ENCODE measurements at places on chromosomes 3 and 15. TPM values are rescaled to one million over a fixed set of nuclear protein-coding genes. Genes with fewer than 3 reads are reported as not detected.
A peak's percentile ranks its signal among the peaks of the same experiment; 100 is the strongest.

Gene TNFSF10
- polyA plus RNA-seq: 63.5 TPM

GRCh38 chr3:100709842-100710260, 557 bp downstream of the TFG start:
- DNase-seq: peak; percentile 32

GRCh38 chr3:149472030-149472797, 2.3 kb upstream of the TM4SF4 start:
- DNase-seq: no peak

Gene IL5RA
- not detected for polyA plus RNA-seq

DNA sequence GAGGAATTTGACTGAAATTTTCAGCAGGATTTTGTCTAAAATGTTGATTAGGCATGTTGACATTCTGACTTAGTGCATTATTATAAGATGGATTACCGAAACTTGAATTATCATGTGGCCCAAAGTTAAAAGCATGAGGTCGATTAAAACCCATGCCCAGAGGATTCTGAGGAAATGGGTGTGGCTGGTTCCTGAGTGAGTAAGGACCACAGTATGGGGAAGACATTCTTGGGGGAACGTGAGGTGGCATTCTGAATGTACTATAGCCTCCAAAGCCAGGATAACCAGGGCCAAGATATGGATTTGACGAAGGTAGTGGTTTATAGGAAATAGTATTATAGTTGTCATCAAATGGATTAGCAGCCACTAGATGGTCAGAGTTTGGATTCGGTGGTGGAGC, 38.7 kb upstream of the DNAAF4 start:
- DNase-seq: no peak

Gene EFL1
- polyA plus RNA-seq: 18.2 TPM

- DNase-seq: no peak
These were observed 351.2 kb downstream of the LPP start for GRCh38 chr3:188505151-188505550.

Gene TGFBR2
- 92.6 TPM for polyA plus RNA-seq

GRCh38 chr3:50516440-50516871, 13.0 kb upstream of the CACNA2D2 start:
- DNase-seq: no peak

DNA sequence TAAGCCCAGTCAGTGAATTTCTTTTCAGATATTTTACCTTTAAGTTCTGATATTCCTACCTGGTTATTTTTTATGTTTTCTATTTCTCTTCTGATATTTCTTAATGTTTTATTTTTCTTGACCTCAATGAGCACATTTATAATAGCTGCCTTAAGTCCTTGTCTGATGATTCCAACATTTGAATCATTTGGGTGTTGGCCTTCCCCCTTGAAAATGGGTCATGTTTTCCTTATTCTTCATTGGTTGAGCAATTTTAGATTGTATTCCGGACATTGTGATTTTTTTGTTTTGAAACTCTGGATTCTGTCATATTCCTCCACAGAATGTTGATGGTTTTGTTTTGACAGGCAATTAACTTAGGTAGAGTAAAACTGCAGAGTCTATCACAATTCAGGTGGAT, 9.7 kb upstream of the ACKR4 start:
- no peak for DNase-seq

GRCh38 chr3:107432013-107432515, 54.8 kb downstream of the CCDC54 start:
- DNase-seq: no peak

Gene NR1D2
- polyA plus RNA-seq: 43.7 TPM

GRCh38 chr3:196227629-196228493, 11.5 kb downstream of the SLC51A start:
- no peak for DNase-seq

Gene FOXB1
- polyA plus RNA-seq: 0.67 TPM

Gene SYNPR
- not detected for polyA plus RNA-seq

DNA sequence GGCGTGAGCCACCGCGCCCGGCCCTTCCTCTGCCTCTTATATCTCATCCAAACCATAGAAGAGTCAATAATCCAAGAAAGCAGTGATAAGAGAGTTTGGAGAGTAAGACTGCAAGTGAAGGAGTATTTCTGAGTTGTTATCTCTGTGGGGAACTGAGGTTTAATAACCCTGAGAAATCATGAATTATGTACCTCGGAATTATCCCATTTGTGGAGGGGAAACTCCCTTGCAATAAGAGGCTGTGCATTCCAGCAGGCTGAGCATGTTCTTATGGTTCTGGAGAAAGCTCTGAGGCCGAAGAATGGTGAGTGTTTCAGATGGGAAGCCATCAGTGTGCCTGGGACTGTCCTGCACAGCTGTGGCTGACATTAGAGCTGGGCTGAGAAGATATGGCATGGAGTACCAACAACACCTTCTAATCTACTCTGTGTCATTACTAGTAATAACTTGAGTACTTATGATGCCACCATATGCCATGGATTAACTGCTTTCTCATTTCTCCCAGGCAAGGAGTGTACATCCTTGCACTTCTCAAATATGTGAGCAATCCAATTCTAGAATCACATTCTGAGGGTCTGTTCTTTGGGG, 31.4 kb upstream of the NOX5 start:
- no peak for DNase-seq

DNA sequence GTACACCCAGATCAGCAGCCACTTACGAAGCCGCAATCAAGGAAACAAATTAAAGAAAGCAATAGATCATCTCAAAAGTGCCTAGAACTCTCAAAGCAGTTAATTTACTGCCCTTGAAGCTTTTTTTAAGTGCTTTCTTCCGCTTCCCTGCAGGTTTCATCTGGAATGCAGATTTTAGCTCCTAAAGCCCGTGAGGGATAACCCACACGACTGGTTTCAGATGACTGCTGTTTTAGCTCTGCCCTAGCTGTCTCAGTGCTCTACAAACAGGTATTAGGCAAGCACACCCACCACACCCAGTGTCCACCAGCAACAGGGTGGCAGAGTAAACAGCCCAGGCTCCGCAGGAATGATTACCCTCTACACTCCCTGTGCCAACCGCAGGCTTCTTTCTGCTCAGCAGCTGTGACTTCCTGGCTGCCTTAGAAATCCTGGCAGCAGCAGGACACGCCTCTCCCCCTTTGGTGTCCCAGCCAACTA, 126.0 kb downstream of the FMN1 start:
- no peak for DNase-seq

DNA sequence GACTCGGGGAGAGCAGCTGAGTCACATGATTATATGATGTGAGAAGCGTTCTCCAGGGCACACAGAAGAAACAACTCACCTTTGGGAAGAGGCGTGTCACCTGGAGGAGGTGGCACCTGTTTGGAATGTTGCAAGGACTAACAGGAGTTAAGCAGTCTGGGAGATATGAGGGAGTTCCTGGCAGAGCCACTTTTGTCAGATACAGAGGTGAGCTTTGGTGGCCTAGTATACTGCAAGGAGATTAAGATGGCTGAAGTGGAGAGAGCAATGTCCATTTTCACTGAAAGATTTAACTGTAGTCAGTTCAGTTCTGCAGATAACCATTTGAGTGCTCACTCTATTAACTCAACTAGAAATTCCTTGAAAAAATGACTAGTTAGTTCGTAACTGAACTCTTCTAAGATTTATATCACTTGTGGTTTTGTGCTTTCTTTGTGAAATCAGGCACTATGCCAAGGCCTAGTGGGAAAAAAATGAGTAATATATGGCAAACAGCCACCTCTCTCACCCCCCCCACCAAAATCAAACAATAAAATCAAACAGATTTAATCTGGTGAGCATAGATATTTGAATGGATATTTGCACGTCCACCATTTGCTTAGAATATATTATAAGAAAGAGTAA, 61.3 kb downstream of the CRYBG3 start:
- no peak for DNase-seq
